ENCODE measurements at places on chromosomes 12 and 14.

- DNase-seq, result no peak
Measured at GRCh38 chr14:26104717-26105116, 493.1 kb downstream of the NOVA1 start.

DNA sequence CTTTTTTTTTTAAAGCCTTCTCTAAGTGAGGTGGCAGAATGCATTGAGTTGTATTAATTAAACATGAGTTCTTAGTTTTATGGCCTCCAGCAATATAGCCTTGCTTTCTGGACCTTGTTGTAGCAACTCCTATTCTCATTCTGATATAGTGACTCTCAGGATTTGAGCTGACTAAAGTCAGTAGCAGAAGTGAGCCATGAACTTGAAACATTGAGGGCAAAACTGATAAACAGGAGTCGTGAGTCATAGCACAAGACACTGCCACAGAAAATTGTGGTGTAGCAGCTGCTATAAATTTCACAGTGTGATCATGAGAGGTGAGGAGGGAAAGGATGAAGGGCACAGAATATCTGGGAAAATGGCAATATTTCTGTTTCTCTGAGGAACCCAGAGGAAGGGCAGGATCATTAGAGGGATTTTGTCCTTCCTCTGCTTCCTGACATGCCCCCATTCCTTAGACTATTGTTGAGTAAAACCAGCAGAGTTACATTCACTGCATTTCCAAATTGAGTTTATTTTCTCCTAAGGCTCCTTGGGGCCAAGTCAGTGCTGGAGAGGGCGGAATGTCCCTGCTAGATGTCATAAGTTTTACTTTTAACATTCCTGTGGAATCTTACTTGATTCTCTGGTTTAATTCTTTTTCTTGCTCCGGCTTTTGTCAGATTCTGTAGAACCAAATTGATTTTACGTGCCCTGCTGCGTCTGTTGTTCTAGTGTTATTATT, 7.5 kb downstream of the KLRG1 start:
- DNase-seq, result peak; percentile 40

DNA sequence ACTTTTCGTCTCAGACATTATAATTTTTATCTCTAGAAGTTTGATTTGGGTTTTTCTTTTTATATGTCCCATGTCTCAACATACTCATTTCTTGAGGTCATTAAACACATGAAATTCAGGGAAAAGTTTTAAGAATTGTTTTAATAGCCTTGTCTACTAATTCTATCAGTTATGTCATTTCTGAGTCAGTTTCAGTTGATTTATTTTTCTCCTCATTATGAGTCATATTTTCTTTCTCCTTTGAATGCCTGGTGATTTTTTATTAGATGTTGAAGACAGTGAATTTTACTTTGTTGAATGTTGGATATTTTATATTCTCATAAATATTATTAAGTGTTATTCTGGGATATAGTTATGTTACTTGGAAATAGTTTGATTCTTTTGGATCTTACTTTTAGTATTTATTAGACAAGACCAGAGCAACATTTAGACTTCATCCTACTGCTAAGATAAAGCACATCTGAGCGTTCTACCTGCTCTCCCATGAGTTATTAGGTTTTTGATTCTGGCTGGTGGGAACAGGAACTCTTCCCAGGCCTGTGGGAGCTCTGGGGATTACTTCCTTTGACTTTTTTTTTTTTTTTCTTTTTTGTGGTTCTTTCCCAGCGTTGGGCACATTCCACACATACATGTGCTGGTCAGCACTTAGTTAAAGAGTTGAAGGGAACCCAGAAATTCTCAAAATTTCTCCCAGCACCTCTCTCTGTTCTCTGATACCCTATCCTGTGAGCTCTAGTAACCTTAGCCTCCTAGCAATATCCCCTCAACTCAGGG, 1157.7 kb downstream of the BCL11B start:
- DNase-seq, result no peak

DNA sequence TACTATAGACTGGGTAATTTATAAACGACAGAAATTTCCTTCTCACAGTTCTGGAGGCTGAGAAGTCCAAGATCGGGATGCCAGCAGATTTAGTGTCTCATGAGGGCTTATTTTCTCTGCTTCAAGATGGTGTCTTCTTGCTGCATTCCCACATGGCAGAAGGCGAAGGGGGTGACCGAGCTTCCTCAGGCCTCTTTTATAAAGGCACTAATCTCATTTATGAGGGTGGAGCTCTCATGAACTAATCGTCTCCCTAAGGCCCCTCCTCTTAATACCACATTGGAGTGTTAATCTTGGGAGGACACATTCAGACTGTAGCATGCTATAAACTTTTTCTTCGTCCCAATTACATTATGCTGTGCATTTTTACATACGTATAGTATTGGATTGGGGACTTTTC, 200.4 kb upstream of the ARHGAP5 start:
- DNase-seq, result no peak

- no peak for DNase-seq
Measured at GRCh38 chr14:34348592-34348991, 113.4 kb downstream of the SPTSSA start.

- DNase-seq, result no peak
Measured at GRCh38 chr12:13811061-13811460, 170.3 kb downstream of the GRIN2B start.

DNA sequence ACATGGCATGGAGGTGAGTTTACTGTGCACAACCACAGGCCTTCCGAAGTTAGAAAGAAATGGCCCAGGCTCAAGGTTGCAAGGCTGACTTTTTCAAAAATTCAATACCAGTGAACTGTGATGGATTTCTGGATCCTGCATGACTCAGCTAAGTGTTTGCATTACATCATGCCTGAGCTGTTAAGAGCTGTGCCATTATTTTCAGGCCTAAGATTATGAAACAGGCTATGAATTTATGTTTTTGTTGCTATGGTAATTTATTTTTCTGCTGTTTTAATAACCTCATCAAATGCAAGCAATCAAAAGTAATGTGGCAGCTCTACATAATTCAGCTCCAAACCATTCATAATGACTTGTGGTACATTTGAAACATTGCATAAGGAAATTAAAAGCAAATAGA, 457.7 kb upstream of the TMEM132C start:
- DNase-seq, result no peak

GRCh38 chr12:112782250-112782649, 9.3 kb upstream of the RPH3A start:
- no peak for DNase-seq

DNA sequence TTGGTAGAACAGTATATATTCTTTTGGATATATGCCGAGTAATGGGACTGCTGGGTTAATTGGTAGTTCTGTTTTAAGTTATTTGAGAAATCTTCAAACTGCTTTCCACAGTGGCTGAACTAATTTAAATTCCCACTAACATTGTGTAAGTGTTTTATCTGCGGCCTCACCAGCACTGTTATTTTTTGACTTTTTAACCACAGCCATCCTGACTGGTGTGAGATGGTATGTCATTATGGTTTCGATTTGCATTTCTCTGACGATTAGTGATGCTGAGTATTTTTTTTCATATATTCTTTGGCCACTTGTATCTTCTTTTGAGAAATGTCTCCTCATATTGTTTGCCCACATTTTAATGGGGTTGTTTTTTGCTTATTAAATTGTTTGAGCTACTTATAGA, 357.4 kb downstream of the C12orf50 start:
- no peak for DNase-seq

GRCh38 chr12:106673141-106673540, 90.3 kb downstream of the RFX4 start:
- DNase-seq, result no peak

DNA sequence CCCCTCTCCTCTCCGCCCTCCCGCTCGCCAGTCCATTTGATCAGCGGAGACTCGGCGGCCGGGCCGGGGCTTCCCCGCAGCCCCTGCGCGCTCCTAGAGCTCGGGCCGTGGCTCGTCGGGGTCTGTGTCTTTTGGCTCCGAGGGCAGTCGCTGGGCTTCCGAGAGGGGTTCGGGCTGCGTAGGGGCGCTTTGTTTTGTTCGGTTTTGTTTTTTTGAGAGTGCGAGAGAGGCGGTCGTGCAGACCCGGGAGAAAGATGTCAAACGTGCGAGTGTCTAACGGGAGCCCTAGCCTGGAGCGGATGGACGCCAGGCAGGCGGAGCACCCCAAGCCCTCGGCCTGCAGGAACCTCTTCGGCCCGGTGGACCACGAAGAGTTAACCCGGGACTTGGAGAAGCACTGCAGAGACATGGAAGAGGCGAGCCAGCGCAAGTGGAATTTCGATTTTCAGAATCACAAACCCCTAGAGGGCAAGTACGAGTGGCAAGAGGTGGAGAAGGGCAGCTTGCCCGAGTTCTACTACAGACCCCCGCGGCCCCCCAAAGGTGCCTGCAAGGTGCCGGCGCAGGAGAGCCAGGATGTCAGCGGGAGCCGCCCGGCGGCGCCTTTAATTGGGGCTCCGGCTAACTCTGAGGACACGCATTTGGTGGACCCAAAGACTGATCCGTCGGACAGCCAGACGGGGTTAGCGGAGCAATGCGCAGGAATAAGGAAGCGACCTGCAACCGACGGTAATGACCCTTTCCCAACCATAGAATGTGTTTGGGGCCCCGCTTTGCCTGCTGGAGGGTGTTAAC, 615 bp downstream of the CDKN1B start:
- DNase-seq, result peak; percentile 44

GRCh38 chr14:29681316-29681715, 246.3 kb downstream of the PRKD1 start:
- DNase-seq, result no peak

- DNase-seq, result no peak
Measured at GRCh38 chr12:52327830-52328500, 6.8 kb upstream of the KRT83 start.

GRCh38 chr12:24507827-24508226, 441.1 kb downstream of the BCAT1 start:
- DNase-seq, result no peak

GRCh38 chr12:13592063-13592942, 389.1 kb downstream of the GRIN2B start:
- DNase-seq, result no peak

GRCh38 chr12:90333424-90333823, 621.6 kb downstream of the CCER1 start:
- DNase-seq, result no peak

DNA sequence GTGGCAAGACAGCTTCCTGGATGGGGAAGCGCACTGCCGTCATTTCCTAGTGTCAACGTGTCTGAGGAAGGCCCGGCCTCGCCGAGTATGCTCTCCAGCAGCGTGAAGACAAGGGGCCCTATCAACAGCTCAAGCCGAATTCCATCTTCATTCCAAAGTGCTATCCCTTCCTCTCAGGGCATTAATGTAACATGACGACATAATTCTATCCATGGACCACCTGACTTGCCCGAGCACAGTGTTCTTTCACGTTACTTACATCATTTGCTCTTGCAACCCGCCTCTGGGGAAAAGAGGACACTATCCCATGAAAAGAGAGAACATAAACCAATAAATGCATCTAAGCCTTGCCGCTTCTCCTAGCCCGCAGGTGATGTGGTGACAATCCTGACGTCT, 22.9 kb downstream of the CCDC92 start:
- DNase-seq, result no peak

DNA sequence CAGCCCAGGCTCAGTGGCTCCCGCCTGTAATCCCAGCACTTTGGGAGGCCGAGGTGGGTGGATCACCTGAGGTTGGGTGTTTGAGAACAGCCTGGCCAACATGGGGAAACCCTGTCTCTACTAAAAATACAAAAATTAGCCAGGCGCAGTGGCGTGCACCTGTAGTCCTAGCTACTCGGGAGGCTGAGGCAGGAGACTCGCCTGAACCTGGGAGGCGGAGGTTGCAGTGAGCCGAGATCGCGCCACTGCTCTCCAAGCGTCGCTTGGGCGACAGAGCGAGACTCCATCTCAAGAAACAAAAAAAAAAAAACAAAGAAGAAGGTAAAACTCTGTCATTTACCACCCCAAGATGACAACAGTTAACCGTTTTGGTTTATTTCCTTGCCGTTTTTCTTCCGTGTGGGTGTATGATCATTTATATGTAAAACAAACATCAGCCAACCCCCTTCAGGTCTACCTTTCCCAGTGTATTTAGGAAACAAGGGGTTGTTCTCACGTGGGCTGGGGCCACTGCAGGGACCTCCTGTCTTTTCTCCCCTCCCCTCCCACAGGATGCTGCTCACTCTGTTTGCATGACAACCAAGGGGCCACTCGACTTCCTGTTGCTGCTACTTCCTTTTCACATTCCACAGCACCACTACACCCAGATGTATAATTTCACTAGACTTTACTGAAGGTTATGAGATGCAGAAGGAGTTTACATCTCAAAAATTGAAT, 13.6 kb downstream of the TTC9 start:
- peak; percentile 83 for DNase-seq

GRCh38 chr12:107645630-107646333, 39.8 kb upstream of the PWP1 start:
- DNase-seq, result no peak

DNA sequence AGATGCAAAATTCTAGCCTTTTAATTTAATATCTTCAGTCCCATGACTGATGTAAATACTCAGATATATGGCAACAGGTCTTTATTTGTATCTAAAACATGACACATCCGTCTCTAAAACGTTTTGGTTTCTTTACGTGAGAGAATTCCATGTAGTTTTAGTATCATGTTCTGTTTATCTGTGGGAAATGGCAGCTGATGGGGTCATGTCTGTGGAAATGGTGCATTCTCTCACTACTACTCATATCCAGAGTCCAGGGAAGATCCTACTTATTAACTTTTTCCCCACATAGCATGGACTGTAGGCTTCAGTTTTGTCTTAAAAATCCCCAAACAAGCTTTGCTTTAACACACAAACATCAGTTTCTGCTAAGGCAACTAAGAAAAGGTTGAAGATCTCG, 53.8 kb downstream of the SPTLC2 start:
- DNase-seq, result no peak

- no peak for DNase-seq
Measured at GRCh38 chr14:95196826-95197545, 39.7 kb upstream of the DICER1 start.

- DNase-seq, result no peak
Measured at GRCh38 chr14:91227183-91227628, 17.3 kb downstream of the GPR68 start.

DNA sequence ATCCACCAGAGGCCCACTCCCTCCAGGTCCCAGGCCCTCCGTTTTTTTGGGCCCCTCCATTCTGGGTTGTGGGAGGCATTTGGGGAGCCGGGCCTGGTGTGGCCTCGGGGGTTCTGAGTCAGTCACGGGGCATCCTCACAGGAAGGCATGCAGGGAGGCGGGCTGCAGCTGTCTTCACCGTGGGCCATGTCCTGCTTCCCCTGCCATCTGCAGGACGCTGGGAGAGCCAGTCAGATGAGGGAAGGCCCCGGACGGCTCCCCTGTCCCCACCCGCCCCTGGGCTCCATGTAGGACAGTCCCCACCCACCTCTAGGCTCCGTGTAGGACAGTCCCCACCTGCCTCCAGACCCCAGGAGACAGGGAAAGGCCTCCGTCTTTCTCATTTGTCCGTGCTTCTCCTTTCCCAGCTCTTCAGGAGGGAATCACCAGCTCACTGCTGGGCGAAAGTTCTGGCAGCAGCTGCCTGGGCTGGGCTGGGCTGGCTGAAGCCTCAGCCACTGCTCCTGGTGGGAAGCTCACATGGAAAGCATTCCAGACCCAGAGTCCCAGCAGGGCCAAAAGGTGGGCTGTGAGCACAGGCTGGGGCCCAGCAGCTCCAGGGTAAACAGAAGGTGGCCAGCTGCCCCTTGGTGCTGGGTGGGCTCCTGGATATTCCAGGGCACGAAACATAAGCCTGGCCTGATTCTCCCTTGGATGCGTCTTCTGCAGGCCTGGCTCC, 217.8 kb downstream of the KIF26A start:
- DNase-seq, result no peak

GRCh38 chr12:94570161-94570560, 80.2 kb downstream of the TMCC3 start:
- DNase-seq, result no peak

- DNase-seq, result no peak
Measured at GRCh38 chr14:31221266-31221665, 13.7 kb upstream of the HECTD1 start.

Data from CD4-positive, alpha-beta T cell treated with Interferon alpha-2 for 1 hour (primary cell).